GM10248 (cell line): ENCODE measurements at places on chromosomes 5 and 9.

DNA sequence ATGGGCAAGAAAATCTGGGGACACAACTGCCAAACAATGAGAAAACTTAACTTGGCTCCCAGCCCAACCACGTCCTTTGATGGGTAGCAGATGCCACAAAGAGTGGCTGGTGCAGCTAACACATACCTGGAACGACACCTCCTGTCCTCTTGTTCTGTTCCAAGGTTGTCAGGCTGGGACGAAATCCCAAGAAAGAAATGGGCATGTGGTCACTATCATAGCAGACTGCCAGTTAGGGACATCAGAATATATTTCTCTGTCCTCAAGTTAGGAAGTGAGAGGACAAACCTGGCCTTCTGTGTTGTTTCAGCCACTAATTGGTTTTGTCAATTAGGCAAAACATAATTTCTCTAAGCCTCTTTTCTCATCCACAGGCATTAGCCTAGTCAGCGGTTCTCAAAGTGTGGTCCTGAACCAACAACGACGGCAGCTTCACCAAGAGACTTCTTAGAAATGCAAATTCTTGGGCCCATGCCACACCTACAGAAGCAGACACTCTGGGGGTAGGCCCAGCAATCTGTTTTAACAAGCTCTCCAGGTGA lies 63.4 kb downstream of the RAPGEF1 start:
- no peak for DNase-seq

DNA sequence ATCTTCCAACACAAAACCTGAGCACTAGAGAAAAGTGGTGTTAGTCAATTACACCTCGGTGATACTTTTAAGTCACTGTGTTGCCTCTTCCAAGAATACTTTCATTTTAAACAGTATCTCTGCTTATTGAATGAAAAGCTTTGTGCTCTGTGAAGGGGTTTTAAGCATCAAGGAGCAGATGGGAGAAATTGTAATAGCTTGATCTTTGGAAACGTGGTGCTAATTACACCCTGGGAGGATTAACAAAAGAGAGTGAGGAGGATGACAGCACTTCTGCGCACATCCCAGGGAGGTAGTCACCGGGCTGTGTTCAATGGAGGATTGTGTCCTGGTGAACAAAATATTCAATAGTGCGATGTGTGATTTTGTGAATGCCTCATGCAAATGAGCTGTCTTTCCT lies 477.4 kb upstream of the ADAMTS16 start:
- no peak for DNase-seq

- DNase-seq: no peak
Measured at GRCh38 chr5:156778139-156778706, 71.9 kb upstream of the PPP1R2B start.

GRCh38 chr5:123865641-123866040 lies 353.7 kb downstream of the CSNK1G3 start:
- no peak for DNase-seq

GRCh38 chr5:9196403-9197227 lies 349.3 kb downstream of the SEMA5A start:
- no peak for DNase-seq

DNA sequence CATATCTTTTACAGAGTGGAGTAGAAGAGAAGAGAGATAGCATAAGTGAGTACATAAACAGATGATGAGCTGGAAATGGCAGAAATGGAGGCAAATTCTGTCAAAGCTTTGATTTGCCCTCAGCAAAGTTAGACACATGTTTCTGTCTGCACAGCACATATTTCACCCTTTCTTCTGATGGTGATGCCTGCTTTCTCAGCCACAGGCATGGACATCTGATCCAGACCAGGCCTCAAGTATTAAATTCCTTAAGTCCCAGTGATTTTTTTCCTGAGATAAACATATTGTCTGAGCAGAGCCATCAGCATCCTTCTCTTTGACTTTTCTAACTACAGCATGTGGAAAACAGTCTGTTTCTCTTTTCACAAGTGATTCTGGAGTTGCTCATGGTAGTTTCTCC lies 409.8 kb downstream of the MAN2A1 start:
- no peak for DNase-seq

GRCh38 chr9:18296702-18297055 lies 177.3 kb upstream of the ADAMTSL1 start:
- DNase-seq: no peak

DNA sequence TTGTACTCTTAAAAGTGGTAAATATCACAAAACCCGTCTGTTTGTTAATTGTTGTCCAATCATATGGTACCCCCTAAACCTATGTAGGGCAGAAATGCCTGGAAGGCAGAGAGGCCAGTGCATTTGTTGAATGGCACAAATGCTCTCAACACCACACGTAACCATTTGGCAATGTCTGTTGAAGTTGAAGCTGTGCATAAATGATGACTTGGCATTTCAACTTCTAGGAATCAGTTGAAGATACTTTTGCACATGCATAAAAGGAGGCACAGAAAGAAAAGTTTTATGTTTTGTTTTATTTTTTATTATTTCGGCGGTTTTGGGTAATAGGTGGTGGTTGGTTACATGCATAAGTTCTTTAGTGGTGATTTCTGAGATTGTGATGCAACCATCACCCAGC lies 246.6 kb downstream of the TAF11L14 start:
- no peak for DNase-seq

DNA sequence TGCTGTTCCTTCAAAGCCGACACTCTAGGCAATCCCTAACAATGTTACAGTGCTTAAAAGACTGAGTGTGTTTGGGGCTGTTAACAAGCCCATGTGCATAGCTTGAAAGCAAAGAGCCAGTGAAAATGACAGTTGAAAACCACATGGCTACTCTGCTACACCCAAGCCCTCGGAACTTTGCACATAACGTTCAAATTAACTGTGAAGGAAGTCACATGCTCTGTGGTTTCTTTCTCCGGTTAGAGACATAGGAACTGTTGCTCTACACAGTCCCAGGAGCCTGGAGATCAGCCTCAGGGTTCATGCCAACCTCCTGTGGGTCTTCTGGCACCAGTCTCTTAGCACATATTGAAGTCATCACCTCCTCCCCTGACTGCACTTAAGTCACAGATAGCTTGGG lies 51.1 kb downstream of the C9orf152 start:
- DNase-seq: peak; percentile 40

- DNase-seq: no peak
Measured at GRCh38 chr9:93091453-93092081, 4.5 kb upstream of the CARD19 start.

- DNase-seq: no peak
Measured at GRCh38 chr5:74206579-74207550, 433.7 kb downstream of the ENC1 start.

GRCh38 chr9:128136816-128137793 lies 9.6 kb upstream of the PTGES2 start:
- no peak for DNase-seq

GRCh38 chr5:90170261-90170660 lies 239.3 kb downstream of the CETN3 start:
- DNase-seq: no peak

- DNase-seq: no peak
Measured at GRCh38 chr9:125888211-125888610, 141.0 kb downstream of the PBX3 start.

- DNase-seq: no peak
Measured at GRCh38 chr5:92332039-92332438, 948.9 kb upstream of the ARRDC3 start.

GRCh38 chr9:80134487-80134886 lies 562.7 kb downstream of the TLE4 start:
- DNase-seq: peak; percentile 46

DNA sequence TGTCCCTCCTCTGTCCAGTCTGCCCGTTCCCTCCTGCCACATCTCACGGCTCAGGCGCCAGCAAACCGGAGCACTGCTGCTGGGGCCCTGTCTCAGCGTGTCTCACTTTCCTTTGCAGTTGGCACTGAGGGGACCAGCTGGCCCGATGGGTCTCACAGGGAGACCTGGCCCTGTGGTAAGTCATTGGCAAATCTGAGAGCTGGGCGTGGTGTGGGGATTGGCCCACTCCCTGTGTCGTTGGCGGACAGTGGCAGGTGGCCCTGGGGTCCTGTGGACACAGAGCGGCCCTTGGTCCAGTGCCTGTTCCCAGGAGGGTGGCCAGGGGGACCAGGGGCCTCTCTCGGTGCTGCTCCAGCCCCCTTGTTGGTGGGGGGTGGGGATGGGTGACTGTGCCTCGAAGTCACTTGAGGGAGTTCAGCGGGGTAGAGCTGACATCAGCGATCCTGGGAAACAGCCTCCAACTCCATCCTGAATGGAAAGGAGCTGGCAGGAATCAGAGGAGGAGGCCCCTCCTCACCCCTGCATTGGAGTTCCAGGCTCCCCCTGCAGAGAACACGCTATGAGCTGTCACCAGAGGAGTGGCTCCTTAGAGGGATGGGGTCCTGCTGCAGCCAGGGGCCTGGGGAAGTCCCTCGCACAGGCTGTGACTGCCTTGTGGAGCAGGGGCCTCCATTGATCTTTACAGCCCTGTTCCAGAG lies 111.0 kb downstream of the COL5A1 start:
- DNase-seq: no peak

- DNase-seq: no peak
Measured at GRCh38 chr9:111431684-111432083, 52.5 kb downstream of the ECPAS start.

GRCh38 chr5:174533751-174534241 lies 190.6 kb upstream of the MSX2 start:
- no peak for DNase-seq

- no peak for DNase-seq
Measured at GRCh38 chr5:163383754-163384153, 53.6 kb upstream of the CCNG1 start.

DNA sequence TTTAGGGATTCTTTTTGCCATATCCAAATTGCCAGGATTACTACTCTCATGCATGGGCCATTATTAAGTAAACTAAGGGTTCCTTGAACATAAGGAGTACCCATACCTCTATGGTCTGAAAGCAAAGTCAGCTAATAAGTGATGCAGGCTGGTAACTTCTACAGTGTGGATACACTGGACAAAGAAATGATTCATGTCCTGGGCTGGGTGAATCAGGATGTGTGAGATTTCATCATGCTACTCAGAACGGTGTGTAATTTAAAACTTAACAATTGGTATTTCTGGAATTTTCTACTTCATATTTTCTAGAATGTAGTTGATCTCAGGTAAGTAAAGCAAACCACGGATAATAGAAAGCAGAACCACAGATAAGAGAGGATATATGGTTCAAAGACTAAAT lies 428.8 kb downstream of the CHSY3 start:
- no peak for DNase-seq

- no peak for DNase-seq
Measured at GRCh38 chr5:153308282-153308681, 182.2 kb upstream of the GRIA1 start.

DNA sequence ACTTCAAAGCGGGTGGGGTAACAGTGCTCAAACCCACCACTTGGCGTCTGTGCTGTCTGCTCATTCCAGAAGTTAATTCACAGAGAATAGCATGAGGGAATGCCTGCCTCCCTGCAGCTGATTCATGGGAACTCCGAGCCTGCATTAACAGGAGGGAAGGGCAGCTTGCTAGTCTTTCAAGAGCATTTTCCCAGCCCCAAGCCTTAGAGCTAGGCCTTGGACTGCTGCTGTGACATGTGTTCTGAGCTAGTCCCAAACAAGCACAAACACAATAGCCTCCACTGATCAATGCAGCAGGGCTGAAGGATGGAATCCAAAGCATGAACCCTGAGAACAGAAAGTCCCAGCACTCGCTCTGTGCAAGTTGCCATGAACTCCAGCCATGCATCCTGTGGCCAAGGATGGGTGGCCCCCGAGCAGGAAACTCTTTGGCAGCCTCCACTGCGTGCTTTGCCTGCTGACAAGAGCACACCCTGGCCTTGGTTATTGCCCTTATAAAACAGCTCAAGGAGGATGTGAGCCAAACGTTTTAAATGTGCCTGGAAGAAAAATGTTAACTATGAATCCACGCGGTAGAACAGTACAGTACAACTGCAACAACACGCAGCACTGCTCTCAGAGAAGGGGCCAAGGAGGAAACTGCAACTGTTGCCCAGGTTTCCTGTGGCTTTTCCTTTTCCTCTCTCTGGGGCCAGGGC lies 653.1 kb upstream of the KLF4 start:
- DNase-seq: no peak

GRCh38 chr5:67976891-67977601 lies 238.5 kb upstream of the PIK3R1 start:
- no peak for DNase-seq

DNA sequence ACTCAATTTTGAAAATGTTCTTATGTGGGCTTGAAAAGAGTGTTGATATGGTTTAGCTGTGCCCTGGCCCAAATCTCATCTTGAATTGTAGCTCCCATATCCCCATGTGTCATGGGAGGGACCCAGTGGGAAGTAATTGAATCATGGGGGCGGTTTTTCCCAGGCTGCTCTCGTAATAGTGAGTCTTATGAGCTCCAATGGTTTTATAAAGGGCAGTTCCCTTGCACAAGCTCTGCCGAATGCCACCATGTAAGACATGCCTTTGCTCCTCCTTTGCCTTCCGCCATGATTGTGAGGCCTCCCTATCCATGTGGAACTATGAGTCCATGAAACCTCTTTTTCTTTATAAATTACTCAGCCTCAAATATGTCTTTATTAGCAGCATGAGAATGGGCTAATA lies 71.0 kb downstream of the USP20 start:
- DNase-seq: no peak

GRCh38 chr9:107925749-107926297 lies 436.3 kb upstream of the KLF4 start:
- no peak for DNase-seq

GRCh38 chr5:35618781-35619180 lies 1.1 kb downstream of the SPEF2 start:
- no peak for DNase-seq

DNA sequence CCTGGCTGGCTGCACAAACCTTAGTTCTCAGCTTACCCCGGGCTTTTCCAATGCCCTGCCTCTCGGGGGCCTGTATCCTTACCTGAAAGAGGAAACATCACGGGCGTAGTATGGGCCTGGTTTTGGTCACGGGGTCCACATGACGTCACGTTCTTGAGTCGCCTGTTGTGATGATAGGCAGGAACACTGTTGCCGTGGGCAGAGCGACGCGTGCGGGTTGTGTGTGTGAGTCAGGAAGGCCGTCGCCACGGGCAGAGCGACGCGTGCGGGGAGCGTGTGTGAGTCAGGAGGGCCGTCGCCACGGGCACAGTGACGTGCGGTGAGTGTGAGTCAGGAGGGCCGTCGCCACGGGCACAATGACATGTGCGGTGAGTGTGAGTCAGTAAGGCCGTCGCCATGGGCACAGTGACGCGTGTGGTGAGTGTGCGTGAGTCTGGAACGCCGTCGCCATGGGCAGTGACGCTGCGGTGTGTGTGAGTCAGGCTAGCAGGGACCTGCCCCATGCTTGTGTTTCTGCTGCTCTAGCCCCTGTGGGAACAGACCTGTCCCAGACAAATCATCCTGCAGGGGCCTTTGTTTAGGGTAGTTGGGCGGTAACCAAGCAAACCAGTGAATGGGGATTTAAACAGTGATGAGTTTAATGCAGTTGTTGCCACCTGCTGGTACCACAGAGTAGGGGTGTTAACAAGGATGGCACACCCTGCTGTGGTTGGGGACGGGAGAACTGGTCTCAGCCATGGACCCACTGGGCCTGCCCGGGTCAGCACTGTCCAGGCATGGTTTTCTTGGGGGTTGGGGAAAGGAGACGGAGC lies 19.8 kb downstream of the TRIP13 start:
- DNase-seq: no peak

- no peak for DNase-seq
Measured at GRCh38 chr5:135156715-135157404, 122.8 kb upstream of the PITX1 start.

- no peak for DNase-seq
Measured at GRCh38 chr5:179217956-179218942, 127.0 kb downstream of the ADAMTS2 start.
